ENCODE measurements at places on chromosomes 7 and 10.

DNA sequence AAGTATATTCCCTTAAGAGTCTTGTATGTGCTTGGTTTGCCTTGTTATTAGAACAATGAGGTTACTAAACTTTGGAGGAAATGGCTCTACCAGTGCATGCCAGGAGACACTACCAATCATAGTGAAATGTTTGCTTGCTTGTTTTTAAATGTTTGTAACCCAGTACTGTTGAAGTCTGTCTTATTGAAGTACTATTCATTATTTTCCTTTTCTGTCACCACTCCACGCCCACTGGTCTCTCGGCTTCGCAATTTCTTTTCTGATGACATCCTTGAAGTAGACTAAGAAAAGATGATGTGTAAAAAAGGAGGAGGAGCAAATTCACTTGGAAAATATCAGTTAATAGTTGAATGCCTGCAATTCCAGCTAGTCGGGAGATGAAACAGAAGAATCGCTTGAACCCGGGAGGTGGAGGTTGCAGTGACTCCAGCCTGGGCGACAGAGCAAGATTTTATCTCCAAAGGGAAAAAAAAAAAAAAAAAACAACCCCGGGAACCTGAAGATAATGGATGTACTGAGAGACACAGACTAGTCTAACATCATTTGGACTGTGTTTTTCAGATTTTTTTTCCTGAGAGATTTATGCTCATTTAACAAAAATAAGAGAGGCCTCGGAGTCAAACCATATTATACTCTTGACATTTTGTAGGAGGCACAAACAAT lies 959.4 kb downstream of the PCDH15 start:
- DNase-seq = no peak

DNA sequence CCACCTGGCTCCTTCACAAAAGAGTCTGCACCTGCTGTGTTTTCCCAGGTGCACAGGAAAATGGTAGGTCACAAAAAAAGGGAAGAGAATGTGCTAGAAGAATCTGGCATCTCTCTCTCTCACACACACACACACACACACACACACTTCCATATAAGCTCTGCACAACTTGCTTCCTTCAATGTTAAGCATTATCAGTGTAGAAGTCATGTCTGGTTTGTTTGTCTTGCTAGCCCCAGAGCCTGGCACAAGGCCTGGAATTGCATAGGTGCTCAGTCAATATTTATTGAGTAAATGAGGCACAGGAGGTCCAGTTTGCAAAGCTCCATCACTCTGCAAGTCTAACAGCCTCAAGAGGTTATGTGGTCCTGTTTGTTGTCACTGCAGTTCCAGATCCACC lies 867.3 kb upstream of the AUTS2 start:
- no peak for DNase-seq

- DNase-seq = no peak
These were observed 56.7 kb downstream of the GNA12 start for GRCh38 chr7:2787251-2787951.

- no peak for DNase-seq
These were observed 1139.4 kb upstream of the LRRN3 start for GRCh38 chr7:109951565-109951928.

DNA sequence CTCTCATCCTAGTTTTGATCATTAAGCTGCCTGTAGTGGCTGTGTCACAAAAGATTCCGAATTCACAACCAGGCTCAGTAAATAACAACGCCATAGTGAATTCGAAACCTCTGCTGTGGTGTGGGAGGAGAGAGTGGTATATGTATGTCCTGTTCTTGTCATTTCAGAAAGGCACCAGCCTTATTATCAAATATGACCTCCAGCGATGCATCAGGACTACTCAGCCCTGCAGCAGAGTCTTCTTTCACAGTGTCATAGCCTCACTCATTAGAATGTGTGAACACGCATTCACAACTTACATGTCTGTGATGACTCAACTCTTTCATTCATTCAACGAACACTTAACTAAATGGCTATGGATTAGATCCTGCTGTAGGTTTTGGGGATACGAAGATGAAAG lies 15.3 kb downstream of the AOC1 start:
- DNase-seq = no peak

- DNase-seq = no peak
These were observed 61.6 kb upstream of the LBX1 start for GRCh38 chr10:101290881-101291280.

DNA sequence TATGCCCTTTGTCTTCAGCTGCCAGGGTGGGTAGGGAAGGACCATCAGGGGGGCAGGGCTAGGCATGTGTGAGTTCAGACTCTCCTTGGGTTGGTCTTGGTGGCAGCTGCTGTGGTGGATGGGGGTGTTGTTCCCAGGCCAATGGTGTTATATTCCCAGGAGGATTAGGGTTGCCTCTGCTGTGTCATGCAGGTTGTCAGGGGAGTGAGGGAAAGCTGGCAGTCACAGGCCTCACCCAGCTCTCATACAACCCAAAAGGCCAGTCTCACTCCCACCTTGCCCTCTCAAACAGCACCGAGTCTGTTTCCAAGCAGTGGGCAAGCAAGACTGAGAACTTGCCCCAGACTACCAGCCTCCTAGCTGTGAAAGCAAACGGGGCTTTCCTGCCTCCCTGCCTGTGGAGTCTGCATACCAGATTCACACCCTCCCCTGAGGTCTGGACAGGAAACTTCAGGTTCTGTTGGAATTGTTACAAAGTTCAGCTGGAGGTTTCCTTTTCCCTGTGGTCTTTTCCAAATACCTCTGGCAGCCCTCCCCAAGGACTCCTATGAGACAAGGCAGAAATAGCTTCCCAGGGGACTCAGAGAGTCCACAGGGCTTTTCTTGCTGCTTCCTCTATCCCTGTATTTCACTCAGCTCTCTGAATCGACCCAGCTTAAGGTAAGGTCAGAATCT lies 1.4 kb downstream of the HYAL4 start:
- DNase-seq = no peak

DNA sequence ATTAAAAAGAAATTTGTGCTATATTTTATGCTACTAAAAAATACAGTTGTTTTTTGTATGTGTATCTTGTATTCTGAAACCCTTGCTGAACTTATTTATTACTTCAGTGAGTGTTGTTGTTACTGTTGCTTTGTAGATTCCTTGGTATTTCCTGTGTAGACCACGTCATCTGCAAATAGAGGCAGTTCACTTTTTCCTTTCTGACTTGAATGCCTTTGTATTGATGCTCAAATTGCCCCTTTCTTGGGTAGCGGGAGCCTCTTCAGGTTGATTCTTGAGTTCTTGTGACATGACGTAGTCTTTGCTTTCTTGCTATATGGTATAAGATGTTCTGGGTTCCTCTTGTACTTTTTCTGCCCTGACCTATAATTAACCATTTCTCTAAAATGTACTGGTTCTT lies 504.1 kb downstream of the SDK1 start:
- DNase-seq = no peak

All from effector memory CD4-positive, alpha-beta T cell (primary cell).